ENCODE measurements at places on chromosomes 12 and 14.

- DNase-seq = no peak
These were observed 7.6 kb downstream of the SLC7A8 start for GRCh38 chr14:23175823-23176222.

GRCh38 chr14:68172627-68173026 is 353.0 kb downstream of the RAD51B start:
- DNase-seq = no peak

GRCh38 chr14:49865431-49865859 is 12.9 kb upstream of the NEMF start:
- DNase-seq = peak; percentile 65

DNA sequence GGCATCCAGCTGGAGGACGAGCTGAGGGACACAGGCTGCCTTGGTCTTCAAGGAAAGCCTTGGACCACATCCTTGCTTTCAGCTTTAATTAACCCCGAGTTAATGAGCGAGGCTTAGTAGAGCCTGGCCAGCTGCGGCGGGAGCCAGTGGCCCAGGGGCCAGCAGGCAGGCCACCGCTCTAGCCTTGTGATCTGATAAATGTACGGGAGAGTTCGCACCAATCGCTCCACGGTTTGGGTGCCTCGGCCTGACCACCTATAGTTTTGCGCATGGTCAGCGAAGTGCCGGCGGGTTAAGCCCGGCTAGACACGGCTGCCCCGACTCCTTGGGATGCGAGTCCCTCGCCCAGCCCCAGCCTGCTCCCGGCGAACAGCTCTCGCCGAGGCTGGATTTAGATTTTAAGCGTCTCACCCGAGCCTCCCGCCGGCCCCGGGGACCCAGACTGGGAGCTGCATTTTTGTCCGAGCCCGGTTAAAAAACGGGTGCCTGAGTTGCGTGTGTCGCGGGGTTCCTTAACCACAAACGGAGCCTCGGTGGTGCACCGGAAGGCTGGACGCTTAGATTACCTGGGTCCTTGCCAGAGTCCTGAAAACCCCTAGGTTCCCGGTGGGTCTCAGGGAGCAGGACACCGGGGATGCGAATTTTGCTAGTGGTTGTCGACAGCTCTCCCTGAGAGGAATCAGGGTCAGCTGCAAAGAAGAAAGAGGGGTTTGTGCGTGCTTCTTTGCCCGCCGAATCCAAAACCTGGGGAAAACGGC is 2.9 kb upstream of the HOXC12 start:
- no peak for DNase-seq

- DNase-seq = no peak
These were observed 46.7 kb downstream of the RIN3 start for GRCh38 chr14:92560106-92560865.

- peak; percentile 14 for DNase-seq
These were observed 939 bp downstream of the NPC2 start for GRCh38 chr14:74491956-74492775.

- no peak for DNase-seq
These were observed 107.2 kb upstream of the ESRRB start for GRCh38 chr14:76268700-76269099.

GRCh38 chr12:53768976-53769375 is 17.2 kb upstream of the CISTR start:
- DNase-seq = no peak

- DNase-seq = no peak
These were observed 60.8 kb upstream of the CCDC196 start for GRCh38 chr14:66425402-66425801.

- no peak for DNase-seq
These were observed 315.5 kb upstream of the FLRT2 start for GRCh38 chr14:85214471-85214870.

DNA sequence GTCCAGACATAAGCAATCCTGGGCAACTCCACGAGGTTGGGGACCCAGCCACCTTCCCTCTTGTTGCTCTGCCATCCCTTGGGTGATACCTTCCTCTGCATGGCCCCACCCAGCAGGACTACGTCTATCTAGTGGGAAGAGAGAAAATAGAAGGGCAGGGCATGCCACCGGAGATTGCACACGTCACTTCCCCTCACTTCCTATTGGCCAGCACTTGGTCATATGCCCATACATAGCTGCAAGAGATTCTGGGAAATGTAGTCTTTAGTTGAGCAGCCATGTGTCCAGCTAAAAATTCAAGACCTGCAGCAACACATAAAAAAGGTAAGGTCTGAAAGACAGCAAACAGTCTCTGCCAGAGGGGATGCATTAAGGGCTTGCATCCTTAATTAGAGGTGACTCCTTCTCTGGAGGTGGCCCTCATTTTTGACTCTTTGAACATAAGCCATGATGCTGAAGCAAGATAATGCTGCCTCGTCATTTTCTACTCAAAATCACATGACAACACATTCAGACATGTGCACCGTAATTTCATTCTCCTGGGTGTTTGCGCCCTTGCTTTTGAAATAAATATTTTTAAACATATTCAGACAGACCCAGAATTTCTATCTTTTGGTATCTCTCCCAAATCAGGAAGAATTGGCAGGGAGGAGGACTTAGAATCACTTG is 91.8 kb upstream of the PWP1 start:
- no peak for DNase-seq

GRCh38 chr12:117063162-117063911 is 35.9 kb downstream of the TESC start:
- DNase-seq = peak; percentile 51

DNA sequence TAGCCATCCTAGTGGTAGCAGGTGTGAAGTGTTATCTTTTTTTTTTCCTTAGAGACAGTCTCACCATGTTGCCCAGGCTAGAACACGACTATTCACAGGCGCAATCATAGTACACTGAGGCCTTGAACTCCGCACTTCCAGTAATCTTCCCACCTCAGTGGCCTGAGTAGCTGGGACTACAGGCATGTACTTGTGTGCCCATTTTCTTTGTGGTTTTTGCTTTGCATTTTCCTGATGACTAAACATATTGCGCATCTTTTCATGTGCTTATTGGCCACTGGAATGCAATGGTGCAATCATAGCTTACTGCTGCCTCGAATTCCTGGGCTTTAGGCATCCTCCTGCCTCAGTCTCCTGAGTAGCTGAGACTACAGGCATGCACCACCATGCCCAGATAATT is 33.3 kb upstream of the GCH1 start:
- DNase-seq = no peak

GRCh38 chr12:95316798-95317197 is 99.2 kb downstream of the VEZT start:
- DNase-seq = no peak

DNA sequence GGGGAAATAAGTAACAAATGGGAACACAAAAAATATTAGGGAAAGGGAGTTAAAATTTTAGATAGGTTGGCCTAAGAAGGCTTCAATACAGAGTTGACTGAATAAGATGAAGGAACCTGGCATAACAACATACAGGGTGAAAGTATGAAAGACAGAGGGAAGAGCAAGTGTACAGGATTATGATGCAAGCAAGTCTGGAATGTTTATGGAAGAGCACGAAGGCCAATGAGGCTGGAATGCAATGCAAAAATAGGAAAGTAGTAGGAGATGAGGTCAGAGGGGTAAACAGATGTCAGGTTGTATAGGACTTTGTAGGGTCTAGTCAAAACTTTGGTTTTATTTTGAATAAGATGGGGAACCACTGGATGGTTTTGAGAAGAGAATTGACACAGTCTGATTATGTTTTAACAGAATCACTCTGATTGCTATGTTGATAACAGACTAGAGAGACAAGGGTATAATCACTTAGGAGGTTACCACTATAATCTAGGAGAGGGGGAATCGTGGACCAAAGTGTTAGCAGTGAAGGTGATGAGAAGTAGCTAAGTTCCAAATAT is 96.8 kb downstream of the OSBPL8 start:
- DNase-seq = no peak

DNA sequence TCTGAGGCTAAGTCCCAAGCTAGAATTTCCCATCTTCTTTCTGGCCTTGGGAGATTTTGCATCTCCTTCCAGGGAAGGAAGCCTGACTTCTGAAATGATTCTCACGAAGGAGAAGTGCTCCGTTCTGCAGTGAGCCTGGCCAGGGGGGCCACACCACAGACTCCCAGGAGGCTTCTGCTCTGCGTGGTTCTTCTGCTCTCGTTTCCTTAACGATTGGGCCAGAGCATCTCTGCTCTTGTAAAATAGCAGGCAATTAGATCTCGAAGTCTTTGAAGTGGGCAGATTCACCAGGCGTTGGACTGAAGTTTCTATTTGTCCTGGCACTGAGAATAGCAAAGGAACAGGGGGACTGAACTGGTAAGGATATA is 6.7 kb upstream of the BATF start:
- no peak for DNase-seq

- DNase-seq = no peak
These were observed 42.9 kb downstream of the DNAI7 start for GRCh38 chr12:25152055-25152454.

GRCh38 chr14:29858299-29858698 is 69.3 kb downstream of the PRKD1 start:
- no peak for DNase-seq

All from CD4-positive, alpha-beta memory T cell (primary cell).